ENCODE measurements at places on chromosomes 4 and X.

- no peak for DNase-seq
Measured at GRCh38 chrX:149473092-149473491, 32.0 kb downstream of the IDS start.

DNA sequence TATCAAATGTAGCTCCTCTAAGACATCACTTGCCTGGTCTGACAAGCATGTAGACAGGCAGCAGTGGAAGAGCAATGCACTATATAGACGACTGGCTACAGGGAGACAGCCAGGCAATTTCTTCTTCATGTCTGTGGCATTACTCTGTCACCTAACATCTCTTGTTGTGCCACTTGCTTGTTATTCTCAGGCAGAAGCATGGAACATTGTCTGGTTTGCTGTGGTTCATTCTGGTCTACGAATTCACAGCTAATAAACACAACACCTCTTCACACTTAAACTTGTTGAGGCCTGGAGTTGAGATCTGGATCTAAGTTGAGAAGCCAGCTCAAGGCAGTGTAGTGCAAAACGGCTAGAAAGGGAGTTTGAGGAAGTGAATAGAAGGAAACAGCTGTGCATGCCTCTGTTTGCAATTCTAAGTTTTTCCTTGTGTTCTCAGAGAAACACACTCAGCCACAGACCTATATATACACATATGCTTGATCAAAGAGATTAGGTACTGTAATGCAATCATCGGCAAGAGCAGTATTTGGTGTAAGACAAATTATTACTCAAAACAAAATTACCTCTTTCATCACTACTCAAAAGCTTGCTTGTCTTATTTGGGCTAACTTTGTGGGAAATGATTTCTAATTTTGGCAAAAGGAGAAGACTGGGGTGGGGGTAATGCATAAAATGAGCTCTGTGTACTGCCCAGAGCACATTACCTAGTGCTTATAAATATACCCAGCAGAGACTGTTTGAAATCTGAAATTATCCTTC is 243.8 kb downstream of the PPP3CA start:
- DNase-seq = no peak

GRCh38 chrX:41921492-41922430 is 1.6 kb downstream of the CASK start:
- DNase-seq = no peak

GRCh38 chr4:48490680-48491513 is 845 bp downstream of the ZAR1 start:
- DNase-seq = no peak

DNA sequence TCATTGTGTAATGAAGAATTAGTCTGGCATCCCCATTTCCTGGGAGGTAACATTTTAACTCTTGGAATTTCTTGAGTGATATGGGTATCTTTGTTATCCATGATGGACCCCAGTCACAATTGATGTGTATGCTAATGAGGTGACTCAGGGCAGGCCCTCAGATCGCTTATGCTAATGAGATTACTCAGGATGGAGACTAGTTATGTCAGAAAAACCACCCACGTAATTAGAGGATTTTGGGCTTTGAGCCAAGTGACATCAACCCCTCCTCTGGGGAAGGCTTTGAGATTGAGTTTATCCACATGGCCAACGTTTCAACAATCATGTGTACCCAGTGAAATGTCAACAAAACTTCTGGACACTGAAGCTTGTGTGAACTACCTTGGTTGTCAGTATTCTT is 772.7 kb downstream of the STPG2 start:
- no peak for DNase-seq

DNA sequence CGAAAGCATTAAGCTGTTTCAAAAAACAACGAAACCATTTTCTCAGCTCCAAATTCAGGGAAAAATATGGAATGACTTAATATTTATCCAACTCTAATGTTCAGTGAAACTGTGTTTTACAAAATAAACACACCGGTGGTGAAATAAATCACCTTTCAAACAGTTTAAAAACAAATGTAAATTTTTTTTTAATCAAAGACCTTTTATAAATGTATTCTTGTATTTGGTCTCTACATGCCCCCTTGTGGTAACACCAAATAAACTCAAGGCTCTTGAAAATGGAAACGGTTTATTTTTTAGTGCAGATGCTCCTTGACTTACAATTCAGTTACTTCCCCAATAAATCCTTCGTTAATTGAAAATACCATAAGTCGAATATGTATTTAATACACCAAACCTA is 45.8 kb upstream of the ITM2A start:
- no peak for DNase-seq

DNA sequence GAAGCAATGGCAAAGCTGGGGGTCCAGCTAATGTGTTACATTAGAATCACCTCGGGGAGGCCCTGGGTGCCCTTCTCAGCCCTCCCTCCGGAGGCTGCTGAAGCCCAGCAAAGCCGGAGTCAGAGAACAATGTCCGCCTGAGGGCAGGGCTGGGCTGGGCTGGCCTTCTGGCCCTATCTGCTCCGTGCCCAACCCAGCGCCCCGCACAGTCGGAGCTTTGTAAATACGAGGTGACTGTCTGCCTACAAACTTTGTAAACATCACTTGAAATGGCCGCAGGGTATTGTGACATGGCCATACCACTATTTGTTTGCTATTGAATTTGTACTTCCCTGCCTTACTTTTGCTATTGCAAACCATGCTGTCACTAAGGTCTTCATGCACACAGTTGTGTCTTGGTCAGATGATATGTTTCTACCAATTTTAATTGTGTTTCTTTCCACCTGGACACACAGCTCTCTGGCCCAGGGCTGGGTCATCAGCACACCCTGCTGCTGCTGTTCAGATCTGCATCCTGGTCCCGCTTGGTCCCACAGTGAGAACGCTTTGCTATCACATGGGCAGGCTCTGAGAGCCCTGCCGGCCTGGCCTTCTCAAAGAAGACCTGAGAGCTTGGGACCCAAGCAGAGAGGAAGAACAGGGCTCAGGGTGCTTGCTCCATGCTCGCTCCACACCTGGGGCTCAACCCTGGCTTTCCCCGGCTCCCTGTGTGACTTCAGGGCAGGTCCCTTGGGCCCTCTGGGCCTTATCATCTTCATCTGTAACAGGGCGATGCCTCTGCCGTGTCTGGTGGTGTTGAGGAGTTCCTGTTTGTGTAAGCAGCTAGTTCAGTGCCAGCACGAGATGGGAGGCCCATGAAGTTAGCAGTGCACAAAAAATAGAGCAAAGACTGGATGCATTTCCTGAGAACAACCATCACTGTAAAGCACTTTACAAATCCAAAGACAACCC is 2.3 kb downstream of the S100P start:
- no peak for DNase-seq

- DNase-seq = no peak
Measured at GRCh38 chr4:41446981-41447725, 90.8 kb upstream of the LIMCH1 start.

- no peak for DNase-seq
Measured at GRCh38 chr4:181264893-181265292, 978.3 kb upstream of the TENM3 start.

DNA sequence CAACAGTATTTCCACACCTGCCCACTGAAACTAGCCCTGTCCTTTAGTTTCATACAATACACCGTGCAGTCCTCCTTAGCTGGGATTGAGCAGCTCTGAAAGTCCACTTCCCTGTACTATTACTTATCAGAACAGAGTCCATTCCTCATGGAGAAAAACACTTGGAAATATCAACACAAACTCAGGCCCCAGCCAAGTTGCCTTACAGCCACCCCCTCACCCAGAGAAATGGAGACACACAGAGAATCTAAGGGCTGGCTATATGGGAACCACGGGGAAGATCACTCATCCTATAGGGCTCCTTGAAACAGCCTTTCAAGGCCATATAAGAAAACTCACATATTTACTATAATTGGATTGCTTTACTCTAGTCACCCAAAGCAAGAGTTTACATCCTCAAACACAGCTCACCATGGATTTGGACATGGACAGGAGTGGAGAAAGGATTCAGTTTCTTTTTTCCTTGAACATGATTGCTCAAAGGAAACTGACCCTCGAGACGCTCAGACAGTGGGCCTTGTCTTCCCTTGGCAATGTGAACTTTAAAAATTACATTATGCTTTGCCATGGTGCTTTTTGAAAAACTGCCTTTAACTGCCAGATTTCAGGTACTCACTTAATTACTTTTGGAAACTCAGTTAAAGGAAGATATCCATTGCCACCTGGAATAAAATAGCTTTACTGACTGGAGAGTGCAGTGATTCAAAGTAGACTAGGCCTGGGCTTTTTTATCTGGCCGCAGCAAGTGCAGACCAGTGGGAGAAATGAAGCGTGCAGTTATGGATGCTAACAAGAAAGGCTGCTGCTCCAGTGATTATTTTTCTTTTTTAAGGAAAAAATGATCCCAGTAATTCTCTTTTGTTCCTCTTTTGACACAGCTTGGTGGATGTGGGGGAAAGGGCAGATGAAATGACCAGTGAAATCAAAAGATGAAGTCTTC is 1.6 kb downstream of the SCARB2 start:
- no peak for DNase-seq

DNA sequence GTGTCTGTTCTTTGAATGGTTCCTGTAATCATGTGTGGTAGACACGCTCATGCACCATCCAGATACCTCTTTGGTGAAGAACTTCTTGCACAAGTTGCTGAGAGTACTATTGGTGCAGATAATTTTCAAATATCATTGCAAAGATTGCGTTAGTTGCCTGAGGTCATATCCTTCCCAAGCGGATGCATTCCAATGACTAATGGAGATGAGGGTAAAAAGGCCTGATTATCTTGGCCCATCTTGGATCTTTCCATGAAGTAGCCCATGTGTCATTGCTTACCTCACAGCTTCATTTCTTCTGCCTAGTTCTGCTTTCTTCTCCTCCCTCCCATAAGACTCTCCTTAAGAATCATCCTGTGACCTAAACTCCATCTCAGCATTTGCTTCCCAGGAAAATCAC is 384.9 kb upstream of the CNKSR2 start:
- no peak for DNase-seq

- DNase-seq = no peak
Measured at GRCh38 chrX:1681439-1681838, 66.6 kb downstream of the ASMT start.

GRCh38 chr4:142595222-142595871 is 250.8 kb downstream of the INPP4B start:
- DNase-seq = no peak

DNA sequence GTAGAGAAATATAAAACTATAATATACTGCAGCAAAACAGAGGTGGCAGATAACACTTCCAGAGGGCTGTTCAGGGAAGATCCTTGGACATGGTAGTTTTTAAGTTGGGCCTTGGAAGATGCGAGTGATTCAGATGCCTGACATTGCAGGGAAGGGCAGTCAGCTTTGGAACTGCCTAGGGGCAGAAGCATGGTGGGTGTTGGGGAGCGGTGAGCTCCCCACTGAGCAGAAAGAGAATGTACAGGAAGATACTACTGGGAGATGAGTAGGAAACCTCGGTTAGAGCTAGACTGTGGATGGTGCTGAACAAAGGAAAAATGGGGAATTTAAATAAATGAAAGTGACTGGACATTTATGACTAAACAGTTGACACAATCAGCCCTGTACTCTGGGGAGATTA is 24.9 kb upstream of the SEC24B start:
- DNase-seq = no peak

- DNase-seq = no peak
Measured at GRCh38 chrX:149630681-149631233, 835 bp downstream of the TMEM185A start.

GRCh38 chr4:18318682-18319388 is 297.3 kb upstream of the LCORL start:
- no peak for DNase-seq

- DNase-seq = no peak
Measured at GRCh38 chr4:109990261-109991257, 77.9 kb downstream of the EGF start.

DNA sequence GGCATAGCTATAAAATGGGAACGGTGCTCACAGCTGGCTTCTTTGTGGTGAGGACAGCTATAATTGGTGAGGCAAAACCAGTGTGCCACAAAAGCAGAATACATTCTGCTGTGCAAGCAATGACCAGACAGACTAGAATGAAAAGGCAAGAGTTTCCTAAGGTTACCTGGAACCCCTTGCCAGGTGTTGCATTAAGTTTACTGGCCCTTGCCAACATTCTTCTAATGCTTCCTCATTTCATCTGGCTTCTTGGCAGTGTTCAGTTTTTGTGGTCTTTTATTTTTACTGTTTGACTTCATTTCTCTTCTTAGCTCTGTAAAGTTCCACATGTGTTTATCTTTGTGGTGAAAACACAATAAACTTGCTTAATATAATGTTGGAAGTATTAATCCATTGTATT is 131.4 kb downstream of the PTTG2 start:
- DNase-seq = no peak

GRCh38 chr4:40305328-40306170 is 29.6 kb upstream of the CHRNA9 start:
- DNase-seq = no peak

- DNase-seq = no peak
Measured at GRCh38 chrX:9677098-9677739, 88.4 kb downstream of the GPR143 start.

- DNase-seq = no peak
Measured at GRCh38 chr4:121140716-121141460, 23.2 kb downstream of the TNIP3 start.

- no peak for DNase-seq
Measured at GRCh38 chr4:3418029-3418762, 23.6 kb upstream of the HGFAC start.
